Glomerular endothelial cell (primary cell): ENCODE measurements at places on chromosomes 16 and 17.

DNA sequence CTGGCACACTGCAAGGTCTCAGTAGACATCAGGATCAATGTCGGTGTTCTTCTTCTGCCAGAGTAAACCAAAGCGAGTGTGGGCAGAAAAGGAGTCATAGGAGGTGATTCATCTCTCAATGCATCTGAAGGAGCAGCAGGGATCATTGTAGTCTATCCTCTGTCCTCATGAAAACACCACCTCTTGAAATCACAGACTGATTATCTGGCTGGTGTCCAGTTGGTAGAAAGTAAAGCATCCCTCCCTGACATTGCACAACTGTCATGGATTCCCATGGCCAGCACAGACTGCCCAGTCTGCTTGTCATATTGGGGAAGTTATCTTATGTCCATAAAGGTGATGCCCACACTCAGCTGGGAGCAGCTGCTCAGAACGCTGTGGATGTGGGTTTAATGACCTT, 74.1 kb downstream of the ABCC12 start:
- DNase-seq: no peak

DNA sequence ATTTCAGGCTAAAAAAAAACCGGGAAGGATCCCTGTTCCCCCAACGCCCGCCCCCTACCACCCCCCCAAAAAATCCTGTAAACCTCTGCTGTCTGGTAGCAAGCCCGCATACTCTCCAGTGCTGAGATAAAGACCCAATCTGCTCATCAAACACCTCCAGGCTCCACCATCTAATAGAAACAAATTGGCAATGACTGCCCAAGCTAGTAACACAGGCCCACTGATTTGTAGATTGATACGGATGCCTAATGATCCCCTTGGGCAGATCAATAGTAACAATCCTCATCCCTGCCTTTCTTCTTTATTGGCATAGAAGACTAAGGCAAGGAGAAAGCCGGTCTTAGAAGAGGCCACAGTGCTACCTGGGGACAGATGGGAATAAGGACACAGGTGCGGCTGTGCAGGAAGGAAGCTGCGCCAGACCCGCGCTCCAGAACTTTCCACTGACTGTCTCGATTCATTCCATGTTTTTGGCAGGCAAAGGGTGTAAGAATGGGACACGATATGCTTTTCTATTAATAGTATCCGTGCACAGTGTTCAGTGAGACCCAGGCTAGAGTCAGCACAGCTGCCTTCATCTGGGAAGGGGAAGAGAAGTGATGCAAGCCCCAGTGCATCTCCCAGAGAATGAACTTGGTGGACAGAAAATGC, 407.6 kb upstream of the PSMD7 start:
- DNase-seq: no peak

DNA sequence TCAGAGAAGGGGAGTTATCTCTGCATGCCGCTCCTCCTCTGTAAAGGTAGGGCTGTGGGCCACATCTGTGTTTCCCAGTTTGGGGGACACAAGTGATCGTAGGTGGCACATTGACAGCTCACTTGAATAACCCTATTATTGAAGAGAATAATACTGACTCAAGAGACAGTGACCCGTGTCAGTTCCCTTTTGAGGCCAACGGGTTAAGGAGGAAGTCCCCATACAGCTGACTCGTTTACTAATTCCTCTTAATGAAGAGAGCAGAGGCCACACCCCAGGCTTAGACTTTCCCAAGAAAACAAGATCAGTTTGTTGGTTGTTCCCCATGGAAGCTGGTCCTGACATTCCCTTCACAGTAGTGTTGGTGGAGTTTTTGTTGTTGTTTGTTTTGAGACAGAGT, 33.0 kb downstream of the IL4R start:
- DNase-seq: no peak

- no peak for DNase-seq
Measured at GRCh38 chr17:80063830-80064585, 27.6 kb downstream of the CCDC40 start.

DNA sequence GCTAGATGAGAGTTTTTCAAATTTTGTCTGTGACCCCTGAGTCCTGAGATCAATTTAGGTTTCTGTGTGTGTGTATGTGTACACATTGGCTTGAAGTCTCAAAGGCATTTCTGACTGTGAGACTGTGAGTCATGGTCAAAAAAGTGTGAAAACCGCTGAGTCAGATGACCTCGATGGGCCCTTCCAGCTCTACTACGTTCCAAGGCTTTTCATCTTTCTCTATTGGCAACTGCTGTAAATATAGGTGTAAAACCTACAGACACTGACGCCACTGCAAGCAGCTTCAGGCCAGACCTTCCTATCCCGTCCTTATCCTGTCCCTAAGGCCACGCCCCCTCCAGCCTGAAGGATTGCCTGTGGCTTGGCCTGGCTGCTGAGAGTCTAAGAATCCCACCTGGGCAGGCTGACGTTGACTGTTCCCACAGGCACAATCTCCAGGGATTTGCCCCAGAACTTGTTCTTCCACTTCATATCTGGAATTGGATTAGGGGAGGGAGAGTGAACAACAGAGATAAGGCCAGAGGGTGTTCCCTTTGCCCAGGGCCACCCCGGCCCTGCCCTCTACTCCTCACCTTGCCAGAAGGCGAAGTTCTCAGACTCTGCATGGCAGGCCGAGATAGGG, 11.3 kb downstream of the OSBPL7 start:
- DNase-seq: peak; percentile 39

- DNase-seq: no peak
Measured at GRCh38 chr17:32831627-32832243, 45.2 kb downstream of the MYO1D start.

- DNase-seq: no peak
Measured at GRCh38 chr16:2147981-2148671, at the start of gene RAB26. RAB26 (plus strand) TSS chr16:2148625; CDS start chr16:2148784, 159 bp downstream.

GRCh38 chr17:5832886-5833285, 237.3 kb upstream of the WSCD1 start:
- DNase-seq: peak; percentile 87

- no peak for DNase-seq
Measured at GRCh38 chr16:1054660-1055556, 17.6 kb upstream of the SSTR5 start.

DNA sequence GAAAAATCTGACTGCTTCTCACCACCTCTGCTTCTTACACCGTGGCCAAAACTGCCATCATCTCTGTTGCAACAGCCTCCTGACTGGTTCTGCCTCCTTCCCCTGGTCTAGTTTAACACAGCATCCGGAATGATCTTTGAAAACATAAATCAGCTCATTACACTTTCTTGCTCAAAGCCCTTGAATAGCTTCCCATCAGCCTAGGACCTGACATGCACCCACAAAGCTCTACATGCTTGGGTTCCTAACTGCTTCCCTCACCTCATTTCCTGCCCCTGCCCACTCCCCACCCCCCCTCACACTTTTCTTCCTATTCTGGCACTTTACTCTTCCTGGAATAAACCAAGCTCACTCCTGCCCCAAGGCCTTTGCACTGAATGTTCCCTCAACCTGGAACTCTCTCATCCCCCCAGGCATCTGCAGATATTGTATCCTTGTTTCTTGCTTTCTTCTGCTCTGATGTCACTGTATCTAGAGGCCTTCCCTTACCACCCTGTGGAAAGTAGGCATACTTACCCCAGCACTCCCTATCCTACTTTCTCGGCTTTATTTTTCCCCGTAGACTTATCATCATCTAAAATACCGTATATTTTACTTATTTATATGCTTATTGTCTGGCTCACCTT, 112.4 kb downstream of the FTO start:
- DNase-seq: no peak

GRCh38 chr16:83715217-83715920, 92.4 kb upstream of the HSBP1 start:
- no peak for DNase-seq

- DNase-seq: no peak
Measured at GRCh38 chr17:73420897-73421296, 109.1 kb upstream of the CDC42EP4 start.

GRCh38 chr16:21281698-21282389, 3.8 kb upstream of the CRYM start:
- no peak for DNase-seq

GRCh38 chr17:49472527-49472926, 22.6 kb upstream of the NGFR start:
- no peak for DNase-seq

GRCh38 chr17:38452719-38453118, 24.5 kb downstream of the ARHGAP23 start:
- DNase-seq: no peak

DNA sequence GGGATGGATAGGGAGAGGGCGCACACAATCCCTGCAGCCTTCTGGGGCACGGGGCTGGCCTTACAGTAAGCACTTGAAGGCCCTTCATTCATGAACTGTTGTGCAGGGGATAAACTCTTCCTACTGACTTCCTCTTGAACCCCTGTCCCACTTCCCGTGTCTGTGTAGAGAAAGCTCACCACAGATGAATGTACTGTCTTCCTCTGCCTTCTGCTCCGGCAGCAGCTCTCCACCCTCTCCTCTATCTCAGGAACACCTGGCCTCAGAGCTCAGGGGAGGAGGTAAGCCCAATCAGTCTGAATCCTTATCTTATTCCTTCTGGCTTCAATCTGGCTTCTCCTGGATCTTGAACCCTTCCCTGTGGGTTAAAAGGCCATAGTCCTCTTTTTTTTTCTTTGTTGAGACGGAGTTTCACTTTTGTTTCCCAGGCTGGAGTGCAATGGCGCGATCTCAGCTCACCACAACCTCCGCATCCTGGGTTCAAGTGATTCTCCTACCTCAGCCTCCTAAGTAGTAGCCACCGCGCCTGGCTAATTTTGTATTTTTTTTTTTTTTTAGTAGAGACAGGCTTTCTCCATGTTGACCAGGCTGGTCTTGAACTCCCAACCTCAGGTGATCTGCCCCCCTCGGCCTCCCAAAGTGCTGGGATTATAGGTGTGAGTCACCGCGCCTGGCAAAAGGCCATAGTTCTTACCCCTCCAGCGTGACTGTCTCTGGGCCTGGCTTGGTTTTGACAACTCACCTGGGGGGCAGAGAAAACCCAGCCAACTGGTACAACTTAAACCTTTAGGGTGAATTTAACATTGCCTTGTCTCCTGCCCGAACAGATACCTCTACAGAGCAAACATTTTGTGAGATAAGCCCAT, 7.2 kb upstream of the SLC52A1 start:
- DNase-seq: no peak

DNA sequence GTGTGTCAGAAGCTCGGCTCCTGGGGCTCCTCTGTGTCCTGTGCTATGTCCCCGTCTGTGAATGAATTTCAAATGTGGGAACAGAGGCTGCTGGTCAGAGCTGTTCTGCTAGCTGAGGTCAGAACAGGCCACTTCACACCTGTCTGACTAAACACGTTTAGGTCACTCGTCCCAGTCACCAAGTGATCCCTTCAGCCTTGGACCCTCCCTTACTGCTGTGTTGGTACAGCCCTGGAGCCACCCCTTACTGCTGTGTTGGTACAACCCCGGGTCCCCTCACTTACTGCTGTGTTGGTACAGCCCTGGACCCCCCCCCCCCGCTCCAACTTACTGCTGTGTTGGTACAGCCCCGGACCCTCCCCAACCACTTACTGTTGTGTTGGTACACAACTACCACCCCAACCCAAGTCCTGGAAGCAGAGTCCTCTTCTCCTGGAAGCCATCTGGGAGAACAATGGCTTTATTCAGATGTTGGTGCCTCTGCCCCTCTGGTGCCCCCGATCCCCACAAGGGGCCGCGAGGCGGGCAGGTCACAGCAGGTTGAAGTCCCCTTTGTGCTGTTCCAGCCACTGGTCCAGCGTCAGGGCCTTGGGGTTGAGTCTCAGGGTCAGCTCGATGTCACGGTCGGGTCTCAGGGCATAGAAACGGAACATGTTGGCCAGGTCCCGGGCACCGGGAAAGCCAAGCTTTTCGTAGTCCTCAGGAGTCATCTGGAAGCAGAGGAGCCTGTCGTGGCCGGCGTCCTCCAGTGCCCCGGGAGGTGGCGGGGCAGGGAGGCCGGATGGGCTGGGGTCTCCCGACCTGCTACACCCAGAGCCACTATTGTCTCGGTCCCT, 13.0 kb downstream of the NMRAL1 start:
- DNase-seq: no peak

GRCh38 chr17:73972056-73972455, 231.4 kb upstream of the RPL38 start:
- DNase-seq: no peak

GRCh38 chr17:41785859-41786226, 668 bp downstream of the JUP start:
- DNase-seq: no peak

- no peak for DNase-seq
Measured at GRCh38 chr17:11705111-11705510, 106.8 kb downstream of the DNAH9 start.

DNA sequence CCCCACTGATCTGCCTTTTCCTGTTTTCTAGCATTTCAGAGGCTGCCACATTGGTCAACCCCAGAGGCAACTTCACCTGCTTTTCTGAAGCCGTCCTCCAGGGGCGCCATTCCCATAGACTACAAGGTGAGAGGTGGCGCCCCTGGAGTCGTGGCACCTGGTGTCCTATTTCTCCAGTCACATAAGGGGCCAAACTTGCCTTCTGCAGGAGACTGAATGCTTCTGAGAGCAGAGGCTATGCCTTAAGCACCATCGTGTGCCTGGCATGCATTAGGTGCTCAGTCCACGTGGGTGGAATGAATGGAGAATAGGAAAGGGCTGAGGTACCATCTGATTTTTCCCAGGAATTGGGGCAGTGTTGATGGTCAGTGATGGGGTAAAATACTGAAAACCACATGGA, 164.8 kb downstream of the HAPSTR1 start:
- DNase-seq: no peak

DNA sequence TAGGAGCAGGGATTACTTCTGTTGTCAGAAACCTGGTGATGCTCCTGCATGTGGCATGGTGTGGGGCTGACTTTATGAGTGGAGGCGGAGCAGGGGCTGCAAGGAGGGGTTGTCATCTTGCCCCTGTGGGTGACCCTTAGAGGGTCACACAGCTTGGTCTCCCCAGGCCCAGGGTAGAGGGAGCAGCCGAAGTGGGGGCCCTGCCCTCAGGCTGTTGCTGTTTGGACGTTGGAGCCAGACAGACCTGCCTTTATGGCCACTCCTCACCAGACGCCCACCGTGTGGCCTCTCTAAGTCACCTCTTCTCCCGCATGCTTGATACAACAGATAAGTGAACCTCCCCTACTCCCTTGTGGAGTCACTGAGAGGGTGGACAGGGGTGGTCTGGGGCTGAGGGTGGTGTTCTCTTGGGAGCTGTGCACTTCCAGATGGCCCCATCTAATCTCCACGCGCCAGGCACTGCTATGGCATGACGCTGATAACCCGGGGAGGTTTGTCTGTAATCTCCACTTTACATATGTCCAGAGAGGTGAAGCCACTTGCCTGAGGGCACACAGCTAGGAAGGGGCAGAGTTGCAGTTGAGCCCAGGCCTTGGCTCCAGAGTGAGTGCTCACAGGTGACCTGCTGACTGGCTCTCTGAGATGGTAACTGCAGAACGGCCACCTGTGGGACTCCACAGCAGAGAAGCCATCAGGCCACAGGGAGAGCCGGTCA, 10.0 kb downstream of the MAP2K3 start:
- no peak for DNase-seq
